Cardiac septum (tissue), 1 donor: ENCODE measurements at places on chromosomes 13 and 19. TPM values are rescaled to one million over a fixed set of nuclear protein-coding genes. Genes with fewer than 3 reads are reported as not detected.
A peak's percentile ranks its signal among the peaks of the same experiment; 100 is the strongest.

- DNase-seq = no peak
These were observed 35.5 kb downstream of the SIPA1L3 start for GRCh38 chr19:37942516-37942902.

DNA sequence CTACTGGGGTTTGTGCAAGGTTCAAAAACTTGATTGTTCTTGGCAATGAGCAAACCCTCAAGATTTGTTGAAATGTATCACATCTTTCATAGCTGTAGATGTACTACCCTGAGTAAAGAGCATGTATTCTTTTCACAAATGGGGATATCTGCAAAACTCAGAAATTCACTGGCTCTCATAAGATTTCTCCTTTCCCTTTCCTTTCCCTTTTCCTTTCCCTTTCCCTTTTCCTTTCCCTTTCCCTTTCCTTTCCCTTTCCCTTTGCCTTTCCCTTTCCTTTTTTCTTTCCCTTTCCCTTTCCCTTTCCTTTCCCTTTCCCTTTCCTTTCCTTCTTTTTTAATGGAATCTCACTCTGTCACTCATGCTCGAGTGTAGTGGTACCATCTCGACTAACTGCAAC, 69.1 kb downstream of the FNDC3A start:
- no peak for DNase-seq

GRCh38 chr13:98488736-98489135, 88.2 kb downstream of the STK24 start:
- DNase-seq = no peak

DNA sequence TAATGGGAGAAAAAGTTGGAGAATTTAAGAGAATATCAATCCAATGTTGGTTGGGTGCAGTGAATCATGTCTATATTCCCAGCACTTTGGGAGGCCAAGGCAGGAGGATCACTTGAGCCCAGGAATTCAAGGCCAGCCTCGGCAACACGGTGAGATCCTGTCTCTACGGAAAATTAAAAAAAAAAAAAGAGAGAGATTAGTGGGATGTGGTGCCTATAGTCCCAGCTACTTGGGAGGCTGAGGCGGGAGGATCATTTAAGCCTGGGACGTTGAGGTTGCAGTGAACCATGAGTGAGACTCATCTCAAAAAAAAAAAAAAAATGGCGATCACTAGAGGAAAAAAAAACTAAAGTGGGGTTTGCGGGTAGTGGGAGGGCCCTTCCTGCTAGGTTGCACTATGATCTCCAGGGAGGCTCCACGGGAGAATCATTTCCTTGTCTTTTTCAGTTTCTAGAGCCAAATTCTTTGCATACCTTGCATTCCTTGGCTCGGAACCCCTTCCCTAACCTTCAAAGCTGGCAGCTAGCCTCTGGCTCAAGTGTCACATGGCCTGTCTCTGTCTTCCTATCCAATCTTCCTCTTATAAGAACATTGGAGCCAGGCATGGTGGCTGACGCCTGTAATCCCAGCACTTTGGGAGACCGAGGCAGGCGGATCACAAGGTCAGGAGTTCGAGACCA, 5.8 kb upstream of the ERCC2 start:
- DNase-seq = no peak

- peak; percentile 92 for DNase-seq
These were observed at the start of gene ZNF625 for GRCh38 chr19:12156223-12157058. TSS of gene ZNF625 (minus strand) at chr19:12156734. CDS start at chr19:12156558, 176 bp downstream.

DNA sequence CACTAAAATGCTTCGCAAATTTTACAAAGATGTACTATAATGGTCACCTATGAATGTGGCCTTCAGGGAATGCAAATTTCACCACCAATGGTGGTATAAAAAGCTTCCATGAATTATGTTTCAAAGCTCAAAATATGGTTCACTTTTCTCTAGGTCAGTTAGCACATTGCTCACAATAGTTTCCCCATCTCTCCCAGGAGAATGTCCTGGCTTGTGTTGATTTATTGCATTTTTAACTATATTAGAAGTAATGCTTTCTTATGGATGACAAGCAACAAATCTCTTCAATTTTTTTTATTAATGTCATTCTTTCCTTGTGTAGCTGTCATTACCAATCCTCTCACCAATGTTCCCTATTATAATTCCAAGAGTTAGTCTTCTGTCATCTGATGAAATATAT, 621.2 kb downstream of the TBC1D4 start:
- no peak for DNase-seq

DNA sequence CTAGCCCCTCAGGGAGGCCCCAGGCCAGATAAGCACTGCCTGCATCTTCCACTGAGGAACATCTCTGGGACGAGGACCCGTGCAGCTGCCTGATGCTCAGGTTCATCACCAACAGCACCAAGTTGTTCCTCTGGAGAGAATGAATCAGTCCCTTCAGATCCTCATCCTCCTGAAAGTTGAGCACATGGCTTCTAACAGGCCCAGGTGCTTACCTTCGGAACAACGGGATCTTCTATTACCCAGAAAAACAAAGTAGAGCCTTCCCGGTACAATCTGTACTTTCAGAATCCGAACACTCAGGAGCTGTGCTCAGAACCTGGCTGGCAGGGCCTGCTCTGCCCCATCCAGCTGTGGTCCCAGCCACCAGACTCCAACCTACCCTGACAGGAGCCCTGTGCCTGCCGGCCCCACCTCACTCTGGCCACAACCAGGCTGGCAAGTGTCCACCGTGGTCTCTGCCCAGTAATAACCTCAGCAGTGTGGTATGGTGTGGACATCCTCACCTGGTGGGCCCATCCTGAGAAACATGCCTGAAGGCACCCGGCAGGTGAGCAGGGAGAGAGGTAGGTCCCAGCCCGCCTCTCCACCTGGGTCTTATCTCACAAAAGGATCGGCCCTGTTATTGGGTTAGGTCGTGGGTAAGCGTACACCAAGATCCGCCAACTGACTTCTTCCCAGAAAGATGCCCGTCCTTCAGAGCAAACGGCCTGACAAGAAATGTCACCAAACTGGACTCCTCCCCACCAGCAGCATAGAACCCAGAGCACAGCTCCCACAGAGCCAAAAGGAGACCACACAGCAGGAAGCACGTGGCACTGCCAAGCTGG, 34.1 kb downstream of the ELL start:
- DNase-seq = no peak

- DNase-seq = no peak
These were observed 4.9 kb downstream of the SMIM24 start for GRCh38 chr19:3475449-3475848.

DNA sequence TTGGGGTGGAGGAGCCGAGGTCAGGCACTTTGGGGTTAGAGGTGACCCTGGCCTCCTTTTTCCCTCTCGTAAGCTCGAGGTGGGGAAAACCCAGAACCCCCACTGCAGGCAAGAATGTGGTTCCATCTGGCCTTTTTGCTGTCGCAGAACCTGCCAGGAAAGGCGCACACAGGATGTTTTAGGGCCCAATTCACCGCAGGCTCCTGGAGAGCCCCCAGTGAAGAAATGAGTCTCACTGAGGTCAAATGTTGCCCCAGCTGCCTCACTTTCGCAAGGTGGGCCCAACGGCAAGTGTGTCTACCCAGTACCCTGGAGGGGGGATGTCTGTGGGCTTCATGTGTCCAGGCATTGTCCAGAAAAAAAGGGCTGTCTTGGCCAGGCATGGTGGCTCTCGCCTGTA, 61.8 kb downstream of the PEX11G start:
- no peak for DNase-seq

- DNase-seq = no peak
These were observed 508.9 kb upstream of the ARGLU1 start for GRCh38 chr13:107076801-107077200.

GRCh38 chr19:6424195-6424938, at the start of gene KHSRP:
TSS of gene KHSRP (minus strand) at chr19:6424811. CDS start at chr19:6424701, 110 bp downstream.
- no peak for DNase-seq

- DNase-seq = no peak
These were observed 80.1 kb downstream of the IPO5 start for GRCh38 chr13:98033277-98034247.

DNA sequence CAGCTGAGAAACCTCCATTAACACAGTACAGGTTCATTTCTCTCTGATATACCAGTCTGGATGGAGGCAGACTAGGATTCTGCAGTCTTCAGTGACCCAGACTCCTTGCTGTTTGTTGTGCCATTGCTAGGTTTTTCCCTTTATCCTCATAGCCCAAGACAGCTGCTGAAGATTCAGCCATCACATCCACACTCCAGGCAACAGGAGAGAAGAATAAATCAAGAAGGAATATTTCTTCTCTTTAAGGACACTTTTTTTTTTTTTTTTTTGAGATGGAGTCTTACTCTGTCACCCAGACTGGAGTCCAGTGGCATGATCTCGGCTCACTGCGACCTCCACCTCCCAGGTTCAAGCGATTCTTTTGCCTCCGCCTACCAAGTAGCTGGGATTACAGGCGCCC, 14.3 kb downstream of the CLPTM1 start:
- no peak for DNase-seq

- no peak for DNase-seq
These were observed at the start of gene TRAPPC6A for GRCh38 chr19:45177817-45178261. TSS of gene TRAPPC6A (minus strand) at chr19:45178237. CDS start at chr19:45178218, 19 bp downstream.

DNA sequence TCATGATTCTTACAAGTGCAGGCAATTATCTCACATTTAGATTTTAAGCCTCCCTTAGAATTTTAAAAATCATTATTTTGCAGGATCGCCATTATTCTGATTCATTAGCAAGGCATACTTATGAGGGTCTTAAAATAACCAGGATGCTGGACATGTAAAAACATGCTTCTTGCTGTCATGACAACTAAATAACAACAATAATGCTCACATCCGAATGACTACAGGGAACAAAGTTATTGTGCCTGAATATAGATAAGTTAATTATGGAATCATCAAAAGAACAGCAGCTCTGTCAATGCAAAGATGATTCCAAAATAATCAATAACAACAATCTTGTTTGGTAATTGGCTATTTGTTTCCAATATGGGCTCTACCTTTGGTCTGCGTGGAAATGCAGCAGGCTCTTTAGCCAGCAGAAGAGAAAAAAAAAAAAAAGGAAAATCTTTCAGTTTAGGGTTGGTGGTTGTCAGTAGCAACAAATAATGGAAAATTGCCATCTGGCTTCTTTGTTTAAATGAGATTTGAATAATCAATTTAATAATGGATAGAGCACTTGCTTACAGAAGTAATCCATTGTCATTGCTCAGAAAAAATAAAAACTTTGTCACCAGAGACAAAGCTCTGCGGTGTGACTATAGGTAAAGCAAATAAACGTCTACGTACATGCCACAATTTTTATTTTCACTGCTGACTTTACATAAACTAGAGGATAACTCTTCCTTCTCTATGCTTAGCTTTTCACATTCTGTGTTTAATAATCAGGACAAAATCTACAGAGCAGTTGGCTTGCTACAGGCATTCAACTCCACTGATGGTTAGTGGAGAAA, 468.9 kb upstream of the TSHZ3 start:
- DNase-seq = no peak

DNA sequence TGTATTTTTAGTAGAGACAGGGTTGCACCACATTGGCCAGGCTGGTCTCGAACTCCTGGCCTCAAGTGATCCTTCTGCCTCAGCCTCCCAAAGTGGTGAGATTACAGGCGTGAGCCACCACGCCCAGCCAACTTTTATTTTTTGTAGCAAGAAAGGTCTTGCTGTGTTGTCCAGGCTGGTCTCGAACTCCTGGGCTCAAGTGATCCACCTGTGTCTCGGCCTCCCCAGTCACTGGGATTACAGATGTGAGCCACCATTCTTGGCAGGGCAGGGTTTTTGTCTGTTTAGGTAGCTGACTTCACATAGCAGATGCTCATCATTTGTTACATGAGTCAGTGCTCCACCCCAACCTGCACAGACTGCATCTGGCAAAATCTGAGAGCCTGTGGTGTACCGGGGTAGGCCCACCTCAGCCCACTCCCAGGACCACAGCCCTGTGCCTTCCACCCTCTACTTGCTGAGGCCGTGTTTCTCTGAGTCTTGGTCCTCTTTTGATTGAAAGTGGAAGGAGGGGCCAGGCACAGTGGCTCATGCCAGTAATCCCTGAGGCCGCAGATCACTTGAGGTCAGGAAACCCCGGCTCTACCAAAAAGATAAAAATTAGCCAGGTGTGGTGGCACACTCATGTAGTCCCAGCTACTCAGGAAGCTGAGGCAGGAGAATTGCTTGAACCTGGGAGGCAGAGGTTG, 4.2 kb upstream of the TNPO2 start:
- DNase-seq = no peak

DNA sequence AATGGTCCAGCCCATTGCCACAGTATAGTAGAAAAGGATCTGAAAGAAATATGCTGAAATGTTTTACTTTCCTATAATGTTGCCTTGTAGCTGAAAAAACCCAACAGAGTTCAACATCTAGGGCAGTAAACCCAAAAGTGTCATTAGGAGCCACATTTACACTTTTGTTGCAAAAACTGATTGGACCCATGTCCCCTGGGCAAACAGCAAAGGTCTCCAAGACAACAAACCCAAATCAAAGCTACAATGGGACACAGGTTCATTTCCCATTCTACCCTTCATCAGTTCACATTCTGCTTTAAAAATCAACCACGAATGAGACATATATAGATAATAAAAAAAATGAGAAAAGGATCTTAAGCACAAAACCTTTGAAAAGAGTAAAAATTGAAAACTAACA, 744.8 kb downstream of the PCDH17 start:
- DNase-seq = no peak

GRCh38 chr13:113048766-113049165, 56.8 kb upstream of the F7 start:
- no peak for DNase-seq

- no peak for DNase-seq
These were observed 3.0 kb downstream of the KLF12 start for GRCh38 chr13:74131227-74131626.

The GAPDHS gene
- total RNA-seq = not detected

The TJP3 gene
- not detected for total RNA-seq

The MISP3 gene
- 7.9 TPM for total RNA-seq

The FCAR gene
- total RNA-seq = 0.70 TPM

The SOX1 gene
- not detected for total RNA-seq

The TMEM161A gene
- total RNA-seq = 12.2 TPM

The HIPK4 gene
- 0.08 TPM for total RNA-seq

The IL12RB1 gene
- 0.35 TPM for total RNA-seq
